ENCODE measurements at places on chromosomes 7 and 10.

- DNase-seq: no peak
These were observed 126.0 kb downstream of the PARD3 start for GRCh38 chr10:34689053-34689452.

- no peak for DNase-seq
These were observed 22.5 kb downstream of the CHN2 start for GRCh38 chr7:29217113-29217512.

- no peak for DNase-seq
These were observed 322.9 kb upstream of the NRP1 start for GRCh38 chr10:33657154-33657908.

DNA sequence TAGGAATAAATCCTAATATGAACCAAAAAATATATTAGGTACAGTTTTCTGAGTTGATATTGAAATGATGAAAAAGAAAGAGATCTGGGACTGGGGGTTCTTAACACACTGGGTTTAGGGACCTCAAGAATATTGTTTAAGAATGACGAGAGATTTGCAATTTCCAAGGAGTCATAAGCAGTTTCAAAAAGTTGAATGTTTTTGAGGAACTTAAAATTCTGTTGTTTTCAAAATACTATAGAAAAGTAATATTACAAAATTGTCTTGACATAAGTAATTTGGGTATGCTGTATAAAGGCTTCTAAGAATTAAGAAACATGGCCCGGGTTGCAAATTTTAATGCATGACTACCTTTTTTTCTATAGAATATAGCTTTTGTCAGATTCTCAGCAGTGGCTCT lies 88.1 kb downstream of the AUTS2 start:
- DNase-seq: no peak

GRCh38 chr10:125023862-125024496 lies 82.1 kb downstream of the ZRANB1 start:
- DNase-seq: no peak

DNA sequence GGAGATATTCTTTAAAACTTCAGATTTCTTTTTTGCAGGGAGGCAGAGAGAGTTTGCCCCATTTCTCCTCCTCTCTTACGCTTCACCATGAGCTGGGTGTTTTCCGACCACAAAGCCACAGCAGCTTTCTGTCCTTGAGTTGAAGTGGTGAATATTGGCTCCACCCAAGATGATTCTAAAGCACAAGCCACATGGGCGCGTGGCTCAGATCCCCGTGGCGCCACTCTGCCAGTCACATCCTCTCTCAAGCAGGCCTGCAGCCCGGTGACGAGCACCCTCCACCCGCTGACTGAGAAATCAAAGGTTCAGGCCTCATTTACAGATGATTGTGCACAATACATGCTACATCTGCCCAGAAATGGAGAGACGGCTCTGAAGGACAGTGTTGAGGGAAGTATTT lies 27.6 kb upstream of the RNF32 start:
- peak; percentile 83 for DNase-seq

Measured in activated T-cell treated with anti-CD3 and anti-CD28 coated beads, Interleukin-2, amount 50 U/mL, for 72 hours (primary cell).